Suppressor macrophage treated with lipopolysaccharide for 1 hour (primary cell): ENCODE measurements at places on chromosomes 2 and 18.

GRCh38 chr2:23134726-23135125, 250.3 kb upstream of the KLHL29 start:
- no peak for DNase-seq

GRCh38 chr18:48167897-48168253, 237.4 kb upstream of the SMAD2 start:
- no peak for DNase-seq

- DNase-seq = no peak
Observed at GRCh38 chr2:96930351-96931010, 55.9 kb downstream of the FAM178B start.

DNA sequence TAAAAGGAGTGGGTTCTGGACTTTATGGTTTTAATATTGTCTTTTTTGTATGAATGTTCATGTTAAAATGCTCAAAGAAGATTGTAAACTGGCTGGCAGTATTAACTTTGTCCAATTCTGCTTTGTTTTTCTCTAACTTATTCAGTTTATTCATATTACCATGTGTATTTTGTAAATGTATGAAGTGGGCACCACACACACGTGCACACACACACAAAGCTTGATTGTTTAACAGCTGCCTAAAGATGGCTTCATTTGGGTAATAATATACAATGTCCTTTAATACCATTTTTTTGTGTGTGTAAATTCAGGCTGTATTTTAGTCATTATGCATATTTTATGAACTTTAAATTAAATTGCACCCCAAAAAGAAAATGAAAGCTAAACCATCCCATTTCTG, 11.4 kb upstream of the APCDD1 start:
- no peak for DNase-seq

DNA sequence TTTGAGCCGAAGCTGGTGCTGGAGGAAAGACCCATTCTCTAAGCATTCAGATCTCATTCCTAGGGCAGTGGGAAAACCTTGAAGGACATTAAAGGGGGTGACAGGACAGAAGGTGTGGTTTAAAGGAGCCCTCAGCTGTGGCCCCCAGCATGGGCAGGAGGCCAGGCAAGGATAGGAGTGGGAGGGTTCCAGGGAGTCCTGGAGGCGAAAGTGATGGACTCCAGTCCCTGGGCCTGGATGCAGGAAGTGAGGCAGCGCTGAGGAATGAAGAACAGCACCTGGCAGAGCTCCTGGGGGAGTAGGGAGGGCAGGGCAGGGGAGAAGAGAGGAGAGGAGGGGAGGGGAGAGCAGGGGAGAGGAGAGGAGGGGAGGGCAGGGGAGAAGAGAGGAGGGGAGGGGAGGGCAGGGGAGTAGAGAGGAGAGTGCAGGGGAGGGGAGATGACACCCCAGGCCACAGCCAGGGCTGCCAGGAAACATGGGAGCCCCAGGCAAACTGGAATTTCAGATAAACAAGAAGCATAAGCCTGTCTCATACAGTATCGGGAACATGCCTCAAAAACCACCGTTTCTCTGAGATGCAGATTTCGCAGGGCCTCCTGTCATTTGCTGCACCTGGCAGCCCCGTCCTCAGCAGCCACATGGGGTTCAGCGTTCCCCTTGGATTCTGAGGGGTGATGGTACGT, 5.7 kb downstream of the RAMP1 start:
- DNase-seq = no peak

- no peak for DNase-seq
Observed at GRCh38 chr2:49901202-49902065, 747.1 kb upstream of the FSHR start.

GRCh38 chr2:240322231-240322955, 113.1 kb upstream of the GPC1 start:
- DNase-seq = no peak

DNA sequence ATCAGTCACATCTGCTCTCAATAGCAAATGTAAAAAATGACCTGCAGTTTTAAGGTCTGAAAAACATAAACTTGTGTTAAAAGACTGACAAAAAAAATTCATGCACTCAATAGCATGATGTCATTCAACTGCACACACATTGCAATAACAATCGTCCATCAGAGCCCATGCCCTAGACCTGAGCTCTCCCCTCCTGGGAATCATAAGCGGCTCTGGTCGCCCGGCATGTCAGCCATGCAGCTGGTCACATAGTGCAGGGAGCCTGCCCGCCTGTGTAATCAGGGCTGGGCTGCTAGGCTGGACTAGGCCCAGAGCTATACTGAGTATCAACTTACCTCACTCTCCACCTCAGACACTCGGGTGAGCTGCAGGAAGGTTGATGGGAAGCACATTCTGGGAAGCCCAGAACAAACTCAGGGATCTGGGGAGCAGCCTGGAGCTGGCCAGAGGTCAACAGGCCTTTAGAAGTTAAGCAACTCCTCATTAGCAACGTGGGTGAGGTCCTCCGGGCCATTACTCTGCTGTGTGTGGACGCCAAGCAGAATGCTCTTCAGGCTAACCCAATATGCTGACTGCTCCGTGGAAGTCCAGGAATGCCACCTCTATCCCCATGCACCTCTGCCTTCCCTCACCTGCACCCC, 165.5 kb downstream of the TTC32 start:
- no peak for DNase-seq

GRCh38 chr2:20190876-20191713, 33.8 kb downstream of the SDC1 start:
- DNase-seq = no peak

DNA sequence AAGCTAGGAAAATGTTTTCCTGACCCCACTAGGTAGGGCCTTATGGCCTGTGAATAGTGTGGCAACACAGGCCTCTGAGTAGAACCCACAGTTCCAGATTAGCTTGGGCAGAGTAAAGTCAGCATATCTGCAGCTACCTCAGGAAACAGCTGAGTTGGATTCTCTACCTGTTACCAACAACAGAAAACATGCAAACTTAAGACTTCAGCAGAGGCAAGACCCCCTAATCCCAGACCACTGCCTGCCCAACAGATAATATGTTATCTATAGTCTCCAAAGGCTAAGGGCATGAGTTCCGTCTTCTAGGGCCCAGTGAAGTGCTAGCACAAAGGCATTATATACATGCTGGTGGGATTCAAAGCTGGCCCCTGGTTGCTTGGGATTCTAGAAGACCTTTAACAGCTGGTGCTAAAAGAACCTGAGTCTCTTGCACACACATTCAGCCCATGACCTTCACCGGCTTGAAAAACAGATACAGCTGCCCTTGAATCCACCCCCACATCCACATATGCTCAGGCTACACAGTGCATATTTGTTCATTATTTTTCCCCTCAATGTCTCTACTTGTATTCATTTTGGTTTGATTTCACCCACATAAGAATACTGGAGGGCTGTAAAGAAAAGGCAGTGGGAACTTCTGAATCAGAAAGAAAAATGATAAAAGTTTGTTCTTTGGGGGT, 13.5 kb upstream of the UBXN4 start:
- DNase-seq = no peak

GRCh38 chr2:222949073-222949472, 88.2 kb downstream of the ACSL3 start:
- no peak for DNase-seq

GRCh38 chr2:117902933-117903332, 88.4 kb downstream of the DDX18 start:
- no peak for DNase-seq

DNA sequence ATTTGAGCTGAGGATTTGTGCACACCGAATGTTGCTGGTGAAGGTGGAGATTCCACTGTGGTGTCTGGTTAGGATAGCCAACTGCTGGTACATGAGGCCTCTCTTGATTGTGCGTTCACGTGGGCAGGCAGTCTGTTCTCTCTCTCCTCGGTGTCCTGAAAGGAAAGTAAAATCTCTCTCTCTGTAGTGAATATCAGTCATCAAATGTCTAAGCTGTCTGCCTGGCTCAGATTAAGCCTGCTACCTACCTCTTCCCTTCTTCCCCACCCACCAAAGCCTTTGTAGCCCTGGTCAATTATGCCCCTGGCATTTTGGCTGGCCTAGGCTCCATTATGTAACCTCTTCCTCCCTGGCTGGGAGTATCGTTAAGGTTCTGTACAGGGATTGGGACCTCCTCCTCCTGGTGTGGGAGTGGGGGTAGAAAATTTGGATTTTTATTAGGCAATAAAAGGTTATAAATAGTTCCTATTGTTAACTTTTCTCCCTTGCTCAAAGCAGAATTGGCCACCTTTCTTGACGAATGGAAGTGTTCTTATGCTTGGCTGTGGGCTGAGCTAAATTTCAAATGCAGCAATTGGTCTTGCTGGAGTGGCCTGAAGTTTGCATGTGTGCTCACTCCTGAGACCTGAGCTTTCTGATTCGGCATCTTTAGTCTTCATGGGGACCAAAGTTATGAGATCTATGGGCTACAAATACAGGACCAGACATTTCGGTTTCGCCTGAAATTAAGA, 148.8 kb downstream of the WDSUB1 start:
- no peak for DNase-seq

DNA sequence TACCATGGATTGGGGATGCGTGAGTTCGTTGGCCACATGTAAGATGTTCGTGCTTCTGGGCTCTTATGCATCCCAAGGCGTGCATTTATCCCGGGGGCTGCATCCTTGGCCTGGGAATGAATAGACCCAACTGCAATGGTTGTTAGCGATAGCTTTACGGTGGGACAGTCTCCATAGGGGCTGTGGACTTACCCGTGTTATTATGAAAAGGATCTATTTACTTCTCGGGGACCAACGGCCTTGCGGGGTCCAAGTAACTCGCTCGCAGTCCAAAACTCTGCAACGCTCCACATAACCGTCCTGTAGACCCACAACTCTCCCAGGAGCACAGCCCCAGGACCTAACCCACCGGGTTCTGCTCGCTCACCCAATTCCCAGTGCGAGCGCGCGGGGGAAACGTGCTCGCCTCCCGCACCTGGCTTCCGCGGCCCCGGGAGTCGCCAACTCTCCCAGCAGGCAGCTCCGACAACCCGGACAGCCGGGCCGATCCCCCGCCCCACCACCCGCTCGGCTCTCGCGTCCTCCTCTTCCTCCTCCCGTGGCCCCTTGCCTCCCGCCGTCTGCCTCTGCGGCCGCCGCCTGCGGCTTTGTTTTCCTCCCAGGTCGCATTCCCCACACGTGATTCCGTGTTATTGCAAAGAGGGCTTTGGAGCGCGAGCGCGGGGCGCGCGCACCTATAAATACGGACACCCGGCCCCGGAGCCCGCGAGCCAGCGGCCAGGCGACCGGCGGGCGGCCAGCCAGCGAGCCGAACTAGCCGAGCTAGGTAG, at the start of gene CABLES1:
Gene CABLES1, plus strand, starts transcription at position 706 of the 770 bp plus-strand sequence. CDS start 278 bp downstream, outside the sequence.
- DNase-seq = peak; percentile 26

DNA sequence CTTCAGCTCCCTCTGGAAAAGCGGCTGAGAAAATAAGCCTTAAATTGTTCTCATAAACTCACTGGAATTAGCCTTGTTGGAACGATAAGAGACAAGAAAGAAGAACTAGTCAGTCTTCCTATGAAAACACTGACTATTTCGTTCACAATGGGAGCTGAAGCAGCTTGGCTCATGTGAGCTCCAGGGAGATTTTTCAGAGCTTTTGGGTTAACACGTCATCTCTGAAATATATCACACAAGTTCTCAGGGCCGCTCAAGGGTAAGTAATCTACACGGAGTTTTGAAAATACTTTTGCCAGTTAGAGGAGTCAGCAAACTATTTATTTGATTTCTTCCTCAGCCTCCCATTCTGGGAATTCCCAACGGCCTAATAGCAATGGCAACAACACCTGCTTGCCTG, 316.2 kb upstream of the MGAT5 start:
- DNase-seq = no peak

- DNase-seq = no peak
Observed at GRCh38 chr18:35582899-35583558, 1.5 kb downstream of the GALNT1 start.

DNA sequence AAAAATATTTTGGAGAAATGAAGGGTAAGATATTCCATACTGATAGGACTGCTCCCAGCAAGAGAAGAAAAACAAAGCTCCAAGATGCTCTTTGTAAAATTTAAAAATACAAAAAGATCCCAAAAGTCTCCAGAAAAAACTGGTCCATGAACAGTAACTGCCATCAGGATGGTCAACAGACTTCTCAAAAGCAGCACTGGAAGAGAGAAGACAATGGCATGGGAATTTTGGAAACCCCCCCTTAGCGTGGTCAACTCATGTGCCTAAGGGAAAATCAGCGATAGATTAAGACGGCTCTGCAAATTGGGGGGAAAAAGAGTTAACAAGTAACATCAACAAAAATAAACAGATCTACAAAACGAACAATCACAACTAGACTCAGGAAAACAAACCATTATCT, 23.6 kb downstream of the B4GALT6 start:
- DNase-seq = no peak

- no peak for DNase-seq
Observed at GRCh38 chr18:49976001-49976400, 162.7 kb upstream of the ACAA2 start.

DNA sequence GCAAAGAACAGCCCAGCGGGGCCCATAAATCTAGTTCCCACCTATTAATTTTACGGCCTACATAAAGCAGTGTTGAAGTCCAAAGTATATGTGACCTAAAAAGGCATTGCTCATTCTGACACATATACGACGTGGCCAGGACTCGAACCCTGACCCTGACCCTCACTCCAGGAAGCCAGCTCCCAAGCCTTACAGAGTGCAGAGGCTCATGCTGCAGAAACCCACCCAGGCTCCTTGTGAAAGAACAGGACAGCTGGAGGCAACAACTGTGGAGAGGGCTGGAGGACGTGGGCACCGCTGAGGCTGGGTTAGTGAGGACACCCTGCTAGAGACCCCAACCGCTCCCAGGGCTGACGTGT, 221.6 kb downstream of the CYP26B1 start:
- DNase-seq = no peak
